ENCODE measurements at places on chromosomes 6 and 20. TPM values are rescaled to one million over a fixed set of nuclear protein-coding genes. Genes with fewer than 3 reads are reported as not detected.

Gene CLPSL2
- total RNA-seq = not detected

Gene BANF2
- not detected for total RNA-seq

Gene SLC22A7
- not detected for total RNA-seq

Gene C6orf163
- total RNA-seq = 0.56 TPM

Gene MTO1
- 23.4 TPM for total RNA-seq

Gene PAX1
- total RNA-seq = not detected

Gene C20orf96
- total RNA-seq = 3.0 TPM

Gene LAMP5
- 0.14 TPM for total RNA-seq

Gene OXT
- total RNA-seq = not detected

Gene SRMS
- not detected for total RNA-seq

Gene OPN5
- total RNA-seq = not detected

Gene EPB41L1
- total RNA-seq = 10.7 TPM

Gene PXT1
- 0.07 TPM for total RNA-seq

Gene BPI
- not detected for total RNA-seq

Gene SIRPG
- total RNA-seq = not detected

Gene SLC2A10
- 6.5 TPM for total RNA-seq

Gene SLC24A3
- not detected for total RNA-seq

Gene ZNF311
- 0.59 TPM for total RNA-seq

Gene BHLHE23
- total RNA-seq = not detected

Gene MDFI
- total RNA-seq = 26.8 TPM

Gene ZBP1
- not detected for total RNA-seq
